ENCODE measurements at places on chromosomes 1 and 21.

DNA sequence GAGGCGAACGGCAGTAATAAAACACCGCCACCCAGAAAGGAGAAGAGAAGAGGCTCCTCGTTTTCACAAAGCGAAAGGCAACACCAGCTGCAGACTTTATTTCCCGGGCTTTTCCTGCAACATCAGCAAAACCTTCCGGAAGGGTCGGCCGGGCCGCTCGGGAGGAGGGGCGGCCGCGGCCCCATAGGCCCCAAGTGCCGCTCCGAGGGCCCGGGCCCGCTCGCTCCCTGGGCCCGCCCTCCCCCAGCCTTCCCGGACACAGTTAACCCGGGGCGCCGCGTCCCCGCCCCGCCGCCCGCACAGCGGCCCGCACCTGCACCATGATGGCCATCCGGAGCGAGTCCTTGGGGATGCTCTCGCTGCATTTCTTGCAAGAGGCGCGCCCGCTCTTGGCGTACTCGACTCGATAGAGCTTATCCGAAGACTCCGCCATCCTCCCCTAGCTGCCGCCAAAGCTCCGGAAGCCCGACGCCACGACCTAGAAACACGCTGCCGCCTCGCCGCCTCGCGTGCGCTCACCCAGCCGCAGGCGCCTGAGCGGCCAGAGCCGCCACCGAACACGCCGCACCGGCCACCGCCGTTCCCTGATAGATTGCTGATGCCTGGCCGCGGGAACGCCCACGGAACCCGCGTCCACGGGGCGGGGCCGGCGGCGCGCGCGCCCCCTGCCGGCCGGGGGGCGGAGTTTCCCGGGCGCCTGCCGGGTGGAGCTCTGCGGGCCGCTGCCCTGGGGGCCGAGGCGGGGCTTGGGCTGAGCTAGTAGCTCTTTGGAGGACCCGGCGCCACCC lies at the start of gene PARP1:
Gene PARP1, minus strand, starts transcription at position 597 of the 788 bp plus-strand sequence. Its CDS starts 164 bp downstream, at position 433.
- DNase-seq = peak; percentile 70

- no peak for DNase-seq
Measured at GRCh38 chr1:224591326-224591725, 24.8 kb upstream of the CNIH3 start.

DNA sequence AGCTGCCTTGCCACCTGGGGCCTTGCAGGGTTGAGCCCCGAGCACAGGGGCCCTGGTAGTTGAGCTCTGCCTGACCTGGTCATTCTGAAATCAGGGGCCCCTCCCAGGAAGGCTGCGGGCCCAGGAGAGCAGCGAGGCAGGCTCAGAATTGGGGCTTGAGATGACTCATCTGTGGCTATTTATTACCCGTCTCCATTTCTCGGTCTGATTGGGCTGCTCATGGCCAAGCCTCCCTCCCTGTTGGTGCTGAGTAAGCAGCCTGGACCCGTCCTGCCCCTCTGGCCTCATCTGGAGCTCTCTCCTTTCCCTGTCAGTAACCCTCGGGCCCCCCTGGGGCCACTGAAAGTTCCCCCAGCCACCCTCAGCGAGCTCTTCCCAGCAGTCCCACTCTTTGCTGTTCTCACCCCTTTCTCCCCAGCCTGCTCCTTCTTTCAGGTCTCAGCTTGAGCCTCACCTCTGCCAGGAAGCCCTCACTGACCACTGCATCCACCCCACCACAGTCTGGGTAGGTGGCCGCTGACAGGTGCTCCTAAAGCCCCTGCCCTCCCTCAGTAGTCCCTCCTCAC lies 11.0 kb upstream of the TNFRSF8 start:
- no peak for DNase-seq

DNA sequence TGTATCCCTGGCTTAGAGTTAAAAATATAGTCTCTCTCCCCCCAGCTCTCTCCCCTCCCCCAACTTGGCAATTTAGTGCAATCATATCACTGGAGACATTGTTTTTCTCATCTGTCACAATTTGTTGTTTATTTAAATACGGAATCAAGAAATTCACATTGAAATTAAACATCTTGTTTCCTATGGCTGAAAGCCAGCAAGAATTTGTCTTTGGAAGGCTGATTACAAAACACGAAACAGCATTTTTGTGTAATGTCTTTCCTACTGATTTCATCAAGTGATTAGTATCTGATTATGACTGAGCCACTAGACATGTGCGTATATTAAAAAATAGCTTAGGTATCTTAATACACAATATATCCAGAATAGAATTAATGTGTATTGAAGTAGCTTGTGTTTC lies 119.7 kb downstream of the LYPLAL1 start:
- DNase-seq = no peak

DNA sequence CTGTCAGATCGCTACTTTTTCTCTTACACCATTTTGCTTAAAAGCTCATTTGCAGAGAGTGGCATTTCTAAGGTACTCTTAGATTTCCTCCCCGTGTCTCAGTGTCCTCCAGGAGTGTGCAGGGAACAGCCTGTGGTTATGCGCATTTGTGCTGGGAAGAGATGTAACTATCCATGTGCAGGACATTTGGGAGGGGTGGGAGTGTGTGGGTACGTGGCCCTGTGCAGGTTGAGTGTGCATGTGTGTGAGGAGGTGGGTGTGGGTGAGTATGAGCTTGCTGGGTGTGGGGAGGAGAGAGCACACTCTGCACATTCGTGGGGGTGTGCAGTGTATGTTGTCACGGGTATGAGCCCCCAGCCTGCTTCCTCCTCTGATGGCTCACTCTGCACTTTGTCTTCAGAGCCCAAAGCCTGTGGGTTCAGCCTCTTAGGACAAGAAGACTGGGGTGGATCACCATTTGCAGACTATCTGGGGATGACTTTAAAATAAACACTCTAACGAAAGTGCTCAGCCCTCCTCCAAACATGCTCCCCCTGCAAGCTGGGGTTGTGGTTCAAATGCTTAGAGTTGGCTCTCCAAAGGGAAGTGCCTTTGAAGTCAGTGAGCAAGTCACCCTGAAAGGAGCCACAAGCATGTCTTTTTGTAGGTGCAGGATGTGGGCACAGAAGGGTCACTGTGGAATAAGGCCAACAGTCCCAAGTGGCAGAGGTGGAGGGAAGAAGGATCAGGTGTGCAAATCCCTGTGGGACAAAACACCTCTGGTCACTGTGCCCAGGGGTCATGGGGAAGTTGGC lies 295.4 kb downstream of the RRAGC start:
- no peak for DNase-seq

- DNase-seq = no peak
Measured at GRCh38 chr1:180256341-180257027, 26.4 kb downstream of the LHX4 start.

- no peak for DNase-seq
Measured at GRCh38 chr1:221530791-221531190, 211.1 kb downstream of the DUSP10 start.

DNA sequence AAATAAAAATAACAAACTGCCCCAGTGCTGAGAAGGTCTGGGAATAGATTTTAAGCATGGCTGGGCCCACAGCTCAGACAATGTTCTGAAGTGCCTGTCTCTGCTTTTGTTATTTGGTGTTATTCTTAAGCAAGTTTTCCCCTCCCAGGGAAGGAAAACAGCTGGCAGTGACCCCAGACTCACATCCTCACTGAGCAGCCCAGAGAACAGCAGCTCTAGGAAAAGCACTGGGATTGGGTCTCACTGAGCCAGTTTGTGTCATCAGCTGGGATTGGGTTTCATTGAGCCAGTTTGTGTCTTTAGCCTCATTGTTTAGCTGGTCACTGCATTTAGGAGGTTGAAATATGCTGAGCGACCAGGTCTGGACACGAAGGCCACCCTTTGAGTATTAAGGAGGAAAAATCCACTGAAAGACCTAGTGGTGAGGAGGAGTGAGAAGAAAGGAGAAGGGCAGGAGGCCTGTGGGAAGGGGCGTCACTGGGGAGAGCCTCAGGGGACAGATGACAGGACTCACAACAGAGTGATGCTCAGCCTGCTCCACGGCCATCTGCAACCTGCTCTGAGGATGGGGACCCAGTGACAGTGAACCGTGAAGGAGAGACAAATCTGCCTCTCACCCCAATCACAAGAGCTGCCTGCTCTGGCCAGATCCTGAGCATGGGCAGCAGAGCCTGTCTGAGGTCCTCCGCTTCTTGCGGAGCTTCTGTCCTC lies 103.8 kb downstream of the TOMM20 start:
- no peak for DNase-seq

- no peak for DNase-seq
Measured at GRCh38 chr1:231376875-231377549, 38.9 kb downstream of the SPRTN start.

- peak; percentile 48 for DNase-seq
Measured at GRCh38 chr1:33455539-33456501, 16.6 kb upstream of the ZSCAN20 start.

DNA sequence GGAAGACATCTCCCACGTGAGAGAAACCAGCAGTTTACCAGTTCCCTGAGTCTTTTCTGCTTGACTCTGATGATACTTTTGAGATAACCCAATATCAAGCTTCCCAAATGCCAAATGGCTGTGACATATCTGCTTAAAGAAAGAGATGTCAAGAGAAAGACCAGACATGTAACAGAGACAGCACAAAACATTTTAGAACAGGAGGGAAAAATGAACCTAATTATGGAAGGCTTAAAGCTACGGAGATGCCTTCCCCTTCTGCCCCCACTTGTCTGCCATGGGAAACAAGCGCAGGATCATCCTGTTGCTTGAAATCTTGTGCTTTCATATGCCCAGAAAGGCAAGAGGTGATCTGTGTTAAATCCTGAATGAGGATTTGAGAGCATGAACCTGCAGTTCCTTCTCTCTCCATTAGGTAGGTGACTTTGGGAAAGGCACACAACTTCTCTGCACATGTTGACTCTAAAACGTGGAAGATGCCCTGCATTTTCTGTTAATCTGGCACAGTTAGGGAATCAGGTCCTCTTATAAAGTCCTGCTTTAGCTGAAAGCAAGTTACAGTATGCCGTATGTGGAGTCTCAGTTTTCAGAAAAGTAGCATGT lies 46.7 kb upstream of the MTR start:
- no peak for DNase-seq

- DNase-seq = no peak
Measured at GRCh38 chr1:59361766-59362165, 64.9 kb downstream of the FGGY start.

DNA sequence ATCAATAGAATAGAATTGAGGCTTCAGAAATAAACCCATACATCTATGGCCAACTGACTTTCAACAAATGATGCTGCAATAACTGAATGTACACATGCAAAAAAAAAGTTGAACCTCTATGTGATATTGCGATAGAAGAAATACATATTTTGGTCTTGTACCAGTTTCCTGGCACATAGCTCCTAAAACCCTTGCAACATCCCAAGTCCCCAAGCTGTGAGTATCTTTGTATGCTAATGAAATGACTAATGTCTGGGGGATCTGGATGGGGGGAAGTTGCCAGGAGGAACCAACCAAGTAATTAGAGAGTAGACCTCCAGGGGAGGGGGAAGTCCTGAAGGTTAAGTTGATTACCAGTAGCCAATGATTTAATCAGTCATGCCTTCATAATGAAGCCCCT lies 24.4 kb downstream of the BLZF1 start:
- no peak for DNase-seq

DNA sequence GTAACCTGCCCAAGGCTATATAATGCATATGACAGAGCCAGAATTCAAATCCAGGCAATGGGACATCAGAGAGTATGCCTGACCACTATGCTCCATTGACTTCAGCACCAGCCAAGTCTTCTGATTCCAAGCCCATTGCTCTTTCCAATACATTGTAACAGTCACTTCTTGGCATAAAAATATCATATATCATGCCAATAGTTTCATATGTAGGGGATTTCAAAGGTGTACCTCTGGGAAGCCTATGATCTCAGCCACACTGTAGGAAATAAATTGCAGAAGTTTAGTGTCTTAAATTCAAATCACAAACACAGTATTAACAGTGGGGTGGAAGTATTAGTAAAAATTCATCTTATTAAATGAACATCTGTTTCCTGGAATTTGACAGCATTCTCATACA lies 30.0 kb upstream of the ROR1 start:
- no peak for DNase-seq

GRCh38 chr21:32108566-32108965 lies 170.3 kb downstream of the MIS18A start:
- no peak for DNase-seq

DNA sequence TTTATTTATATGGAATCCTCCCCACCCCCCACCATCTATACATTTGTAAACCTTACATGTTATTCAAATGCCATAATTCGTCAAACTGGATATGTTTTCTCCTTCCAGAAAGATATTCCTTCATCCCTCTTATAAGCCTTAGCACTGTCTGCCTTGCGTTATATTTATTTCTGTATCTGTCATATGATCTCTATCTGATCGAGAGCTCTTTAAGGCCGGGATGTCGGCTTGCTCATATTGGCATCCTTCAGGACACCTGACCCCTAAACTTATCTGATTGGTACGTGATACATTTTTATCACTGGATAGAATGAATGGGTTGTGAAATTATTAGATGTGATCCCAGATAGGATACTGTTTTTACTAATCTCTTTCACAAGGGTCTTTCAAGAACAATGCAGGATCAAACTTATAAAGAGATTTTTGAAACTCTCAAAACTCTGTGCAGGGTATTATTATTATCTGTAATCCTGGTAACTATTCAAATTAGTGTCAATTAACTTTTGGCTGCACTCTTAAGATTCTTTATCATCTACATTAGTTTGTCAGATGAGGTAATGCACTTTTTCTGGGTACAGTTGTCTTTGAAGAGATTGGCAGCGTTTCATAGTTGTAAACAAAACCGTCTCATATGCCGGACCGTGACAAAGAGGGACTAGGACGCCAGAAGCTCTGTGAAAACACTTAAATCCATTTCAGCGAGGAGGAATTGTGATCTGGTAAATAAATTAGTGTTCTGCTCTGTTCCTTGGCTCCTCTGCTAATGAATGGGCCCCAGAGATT lies 152.0 kb downstream of the KIF26B start:
- no peak for DNase-seq

DNA sequence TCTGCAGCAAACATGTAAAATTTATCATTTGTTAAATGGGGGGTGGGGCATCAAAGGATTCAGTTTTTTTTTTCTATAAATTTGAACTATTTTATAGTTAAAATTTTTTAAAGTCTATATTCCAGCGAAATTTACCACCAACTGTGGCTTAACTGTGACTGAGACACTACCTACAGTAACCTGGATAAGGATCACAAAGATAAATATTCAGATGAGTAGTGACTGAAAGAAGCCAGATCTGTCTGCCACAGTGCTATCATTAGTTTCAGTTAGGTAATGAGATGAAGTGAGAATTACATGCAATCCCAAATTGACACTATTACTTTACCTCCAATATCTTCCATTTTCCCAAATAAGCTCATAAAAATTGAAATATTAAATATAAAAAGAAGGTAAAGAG lies 5.4 kb downstream of the SPATA6 start:
- DNase-seq = no peak

- no peak for DNase-seq
Measured at GRCh38 chr1:216502528-216503162, 79.4 kb upstream of the USH2A start.
